Stimulated activated naive CD4-positive, alpha-beta T cell treated with Interleukin-2 at 50 U/mL for 16 hours (primary cell): ENCODE measurements at places on chromosomes 2 and 18.

DNA sequence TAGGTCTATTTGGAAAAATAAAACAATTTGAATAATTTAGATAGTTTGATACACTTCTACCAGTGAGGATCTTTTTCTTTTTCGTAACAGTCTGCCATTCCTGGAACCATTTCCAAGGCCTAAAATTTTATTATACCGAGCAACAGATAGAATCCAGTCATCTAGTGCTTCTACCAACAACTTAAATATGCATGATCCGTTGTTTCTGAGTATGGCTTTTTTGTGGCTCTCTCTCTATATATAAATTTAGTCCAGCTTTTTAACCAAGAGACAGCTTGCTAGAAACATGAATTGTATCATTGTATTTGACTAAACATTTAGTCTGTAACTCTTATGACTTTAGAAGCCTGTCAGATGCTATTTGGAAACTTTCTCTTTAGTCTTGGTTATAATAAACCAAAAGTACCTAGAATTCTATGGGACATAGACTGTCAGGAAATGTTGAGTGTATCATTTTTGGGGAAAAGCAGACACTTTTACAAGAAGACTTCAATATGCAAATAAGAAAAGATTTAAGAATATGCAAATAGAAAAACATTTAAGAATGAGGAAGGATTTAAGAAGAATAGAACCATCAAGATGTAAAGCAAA is 161.4 kb downstream of the ZEB2 start:
- DNase-seq = no peak

GRCh38 chr2:65595630-65596029 is 163.2 kb upstream of the SPRED2 start:
- DNase-seq = no peak

GRCh38 chr2:27903649-27904404 is 13.3 kb downstream of the BABAM2 start:
- DNase-seq = no peak

GRCh38 chr2:191434072-191434471 is 188.9 kb downstream of the MYO1B start:
- DNase-seq = no peak

DNA sequence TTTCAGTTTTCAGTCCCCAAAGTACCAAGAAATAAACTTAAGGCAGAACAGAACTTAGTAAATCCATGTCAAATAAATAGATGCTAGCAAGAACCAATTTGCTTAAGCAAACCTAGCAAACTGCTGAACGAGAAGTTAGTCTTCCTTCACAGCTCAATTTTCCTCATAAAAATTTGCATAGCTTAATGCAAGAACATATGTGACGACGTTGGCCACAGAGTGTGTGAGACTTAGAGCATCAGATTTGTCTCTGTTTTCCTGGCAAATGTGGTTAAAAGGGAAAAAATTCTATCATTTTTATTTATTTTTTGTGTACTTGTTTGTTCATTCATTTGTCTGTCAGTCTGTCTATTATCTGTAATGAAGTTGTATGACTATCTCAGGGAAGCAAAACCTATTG is 485.7 kb downstream of the THSD7B start:
- DNase-seq = no peak

GRCh38 chr2:45944074-45944473 is 292.6 kb downstream of the PRKCE start:
- no peak for DNase-seq

DNA sequence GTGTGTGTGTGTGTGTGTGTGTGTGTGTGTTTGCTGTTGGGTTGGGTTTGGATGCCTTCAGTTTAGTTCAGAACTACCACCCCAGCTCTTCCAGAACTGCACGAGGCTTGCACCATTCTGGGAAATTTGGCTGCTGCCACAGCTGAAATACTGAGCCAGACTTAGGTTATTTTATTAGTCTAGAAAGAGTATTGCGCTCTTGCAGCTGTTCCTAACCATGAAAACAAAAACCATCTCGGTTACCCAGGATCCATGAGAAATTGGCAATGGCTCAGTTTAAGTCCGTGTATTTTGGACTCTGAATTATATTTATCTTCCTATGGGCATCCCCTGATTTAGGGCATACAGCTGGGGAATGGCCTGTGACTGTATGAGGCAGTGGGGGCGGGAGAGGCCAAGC is 83.2 kb downstream of the TANC1 start:
- no peak for DNase-seq

GRCh38 chr2:39584283-39584965 is 81.3 kb upstream of the TMEM178A start:
- no peak for DNase-seq

DNA sequence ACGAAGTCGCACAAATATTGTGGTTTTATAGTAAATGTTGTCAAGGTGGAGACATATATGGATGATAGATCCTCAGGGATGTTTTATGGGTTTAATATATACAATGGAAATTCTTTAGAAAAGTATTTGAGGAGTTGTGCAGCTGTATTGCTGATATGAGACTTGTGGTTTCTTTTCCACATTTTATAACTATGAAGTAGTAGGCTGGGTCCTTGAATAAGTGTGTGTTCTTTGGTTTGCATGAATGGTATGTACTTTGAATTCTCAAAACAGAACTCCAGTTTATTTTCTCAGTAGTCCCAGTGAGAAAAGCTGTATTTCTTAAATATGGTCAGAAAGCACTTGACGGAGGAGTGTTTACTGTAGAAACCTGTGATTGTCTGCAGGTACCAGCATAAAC is 42.4 kb downstream of the PLCL1 start:
- no peak for DNase-seq

GRCh38 chr2:119225926-119226325 is 2.3 kb downstream of the STEAP3 start:
- no peak for DNase-seq

DNA sequence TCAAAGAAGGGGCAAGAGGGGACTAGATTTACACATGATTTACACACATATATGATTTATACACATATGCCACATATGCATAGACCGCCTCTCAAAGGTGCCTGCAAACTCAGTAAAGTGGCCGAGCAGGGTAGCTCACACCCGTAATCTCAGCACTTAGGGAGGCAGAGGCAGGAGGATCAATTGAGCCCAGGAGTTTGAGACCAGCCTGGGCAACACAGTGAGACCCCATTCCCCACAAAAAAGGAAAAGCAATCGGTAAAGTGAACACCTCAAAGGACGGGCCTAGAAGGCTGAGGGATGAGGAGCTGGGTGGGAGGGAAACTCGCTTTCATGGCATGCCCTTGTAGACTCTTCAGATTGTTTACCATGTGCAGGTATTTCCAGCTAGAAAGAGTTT is 5.1 kb downstream of the ANKRD39 start:
- DNase-seq = no peak

GRCh38 chr2:65722028-65722778 is 289.8 kb upstream of the SPRED2 start:
- no peak for DNase-seq

- DNase-seq = no peak
These were observed 261.9 kb downstream of the TCF4 start for GRCh38 chr18:55326134-55326533.

DNA sequence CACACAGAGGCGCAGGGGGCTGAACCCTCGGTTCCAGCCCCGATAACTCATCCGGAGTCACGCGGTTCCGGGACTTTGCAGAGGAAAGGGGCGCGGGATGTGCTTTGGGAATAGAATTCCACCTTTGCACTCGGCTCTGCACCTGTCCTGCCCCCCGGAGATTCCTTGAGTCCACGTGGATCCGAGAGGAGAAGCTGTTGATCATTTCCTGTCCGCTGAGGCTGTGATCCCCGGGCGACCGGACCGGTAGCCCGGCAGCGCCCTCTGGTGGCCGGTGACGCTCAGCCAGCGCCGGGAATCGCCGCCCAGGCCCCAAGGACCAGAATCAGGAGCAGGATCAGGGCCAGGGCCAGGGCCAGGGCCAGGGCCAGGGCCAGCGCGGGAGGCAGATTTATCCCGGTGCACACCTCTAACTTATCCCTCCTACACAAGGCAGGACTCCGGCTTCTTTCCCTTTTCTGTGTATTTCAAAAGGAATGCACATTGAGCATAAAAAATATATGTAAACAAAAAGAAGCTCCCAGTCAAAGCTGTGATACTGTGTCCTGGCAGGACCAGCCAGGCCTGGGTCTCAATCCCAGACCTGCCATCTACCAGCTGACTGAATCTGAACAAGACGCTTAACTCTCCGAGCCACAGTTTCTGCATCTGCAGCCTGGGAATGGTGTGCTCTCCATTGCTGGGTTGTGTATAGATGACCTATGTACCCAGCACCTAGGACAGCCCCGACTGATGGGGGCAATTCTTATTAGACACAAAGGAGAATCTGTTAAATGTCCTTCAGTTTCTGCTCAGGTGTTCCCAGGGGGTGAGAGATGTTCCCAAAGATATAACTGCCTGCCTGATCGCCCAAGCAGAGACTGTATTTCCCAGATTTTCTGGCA is 8.5 kb upstream of the SPATA3 start:
- peak; percentile 59 for DNase-seq

- peak; percentile 66 for DNase-seq
These were observed 46.9 kb downstream of the DNMT3A start for GRCh38 chr2:25294573-25295462.

- no peak for DNase-seq
These were observed 464.4 kb downstream of the PTPRM start for GRCh38 chr18:8031496-8031895.

- DNase-seq = no peak
These were observed 381.6 kb upstream of the TRIB2 start for GRCh38 chr2:12335131-12335530.

GRCh38 chr2:97713296-97714083 is at the start of gene ZAP70:
Gene ZAP70 (plus strand): TSS chr2:97713576. CDS start chr2:97724037, 10,461 bp downstream.
- peak; percentile 50 for DNase-seq

DNA sequence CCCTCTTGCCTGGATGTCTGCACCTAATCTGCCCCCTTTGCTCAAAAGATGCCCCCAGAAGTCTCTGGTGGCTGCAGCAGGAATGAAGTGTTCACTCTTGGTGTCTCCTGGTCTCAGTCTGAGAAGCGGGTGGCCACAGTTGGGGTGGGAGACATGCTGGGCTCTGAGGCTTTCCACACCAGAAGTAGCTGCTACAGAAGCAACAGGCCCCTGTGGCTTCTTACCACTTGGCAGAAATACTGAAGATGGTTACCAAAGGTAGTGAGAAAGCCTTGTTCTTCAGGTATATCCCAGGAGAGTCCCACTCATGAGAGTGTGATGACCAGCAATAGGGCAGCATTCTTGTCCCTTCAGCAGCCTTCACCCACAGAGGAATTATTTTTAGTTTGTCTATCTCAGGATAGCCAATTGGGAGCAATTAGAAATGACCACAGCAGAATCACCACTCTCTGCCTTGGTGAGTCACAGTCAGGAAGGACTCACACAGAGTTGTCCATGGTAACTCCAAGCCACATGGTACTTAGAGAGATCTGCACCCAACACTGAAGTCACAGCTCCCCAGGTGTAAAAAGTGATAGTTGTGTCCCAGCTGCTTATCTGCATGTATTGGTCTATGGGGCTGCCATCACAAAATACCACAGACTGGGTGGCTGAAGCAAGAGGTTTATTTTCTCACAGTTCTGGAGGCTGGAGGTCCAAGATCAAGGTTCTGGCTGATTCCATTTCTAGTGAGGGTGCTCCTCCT is 169.8 kb upstream of the ID2 start:
- no peak for DNase-seq

DNA sequence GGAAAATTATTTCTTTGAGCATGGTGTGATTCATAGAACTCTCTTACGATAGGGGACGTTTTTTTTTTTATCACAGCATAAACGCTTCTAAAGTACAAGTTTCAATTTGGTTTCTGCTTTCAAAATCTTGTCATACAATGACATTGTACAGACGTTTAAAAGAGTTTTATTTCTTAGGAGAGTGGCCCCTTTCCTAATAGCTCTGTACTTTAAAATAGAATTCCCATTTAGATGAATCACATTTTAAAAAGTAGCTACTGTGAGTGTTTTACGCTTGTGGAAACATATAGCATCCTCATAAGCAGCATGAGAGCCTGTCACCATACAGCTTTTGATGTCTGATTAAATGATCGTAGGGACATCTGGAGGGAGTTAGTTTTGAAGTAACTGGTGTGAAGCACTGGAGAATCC is 510.9 kb downstream of the PARD3B start:
- DNase-seq = no peak

DNA sequence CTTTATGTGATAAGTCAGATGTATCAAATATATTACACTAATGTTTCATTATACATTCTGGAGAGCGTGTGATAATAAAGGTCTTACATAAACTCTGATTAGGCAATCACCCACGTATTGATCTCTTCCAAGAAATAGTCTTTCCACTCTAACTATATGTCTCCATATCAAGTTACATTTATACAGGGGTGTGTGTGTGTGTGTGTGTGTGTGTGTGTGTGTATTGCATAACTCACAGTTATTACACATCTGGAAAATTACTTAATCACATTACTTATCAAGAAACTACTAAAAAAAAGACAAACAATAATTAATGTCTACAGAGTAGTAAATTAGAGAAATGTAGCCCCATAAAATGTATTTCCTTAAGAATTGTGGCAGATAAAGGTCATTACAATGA is 339.8 kb downstream of the CDH19 start:
- DNase-seq = no peak

DNA sequence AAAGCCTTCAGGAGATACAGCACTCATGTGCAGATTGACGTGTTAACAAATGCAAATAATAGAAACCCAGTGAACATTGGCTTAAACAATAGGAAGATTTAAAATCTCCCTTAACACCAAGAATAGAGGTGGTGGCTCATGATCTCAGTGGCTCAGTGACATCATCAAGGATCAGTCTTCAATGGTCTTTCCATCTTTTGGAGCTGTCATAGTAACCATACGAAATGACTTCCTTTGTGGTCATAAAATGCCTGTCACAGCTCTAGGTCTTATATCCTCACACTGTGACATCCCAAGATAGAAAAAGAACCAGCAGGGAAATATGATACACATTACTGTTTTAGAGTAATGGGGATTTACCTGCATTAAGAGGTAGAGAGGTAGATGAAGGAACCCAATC is 59.6 kb upstream of the ACKR3 start:
- DNase-seq = no peak

DNA sequence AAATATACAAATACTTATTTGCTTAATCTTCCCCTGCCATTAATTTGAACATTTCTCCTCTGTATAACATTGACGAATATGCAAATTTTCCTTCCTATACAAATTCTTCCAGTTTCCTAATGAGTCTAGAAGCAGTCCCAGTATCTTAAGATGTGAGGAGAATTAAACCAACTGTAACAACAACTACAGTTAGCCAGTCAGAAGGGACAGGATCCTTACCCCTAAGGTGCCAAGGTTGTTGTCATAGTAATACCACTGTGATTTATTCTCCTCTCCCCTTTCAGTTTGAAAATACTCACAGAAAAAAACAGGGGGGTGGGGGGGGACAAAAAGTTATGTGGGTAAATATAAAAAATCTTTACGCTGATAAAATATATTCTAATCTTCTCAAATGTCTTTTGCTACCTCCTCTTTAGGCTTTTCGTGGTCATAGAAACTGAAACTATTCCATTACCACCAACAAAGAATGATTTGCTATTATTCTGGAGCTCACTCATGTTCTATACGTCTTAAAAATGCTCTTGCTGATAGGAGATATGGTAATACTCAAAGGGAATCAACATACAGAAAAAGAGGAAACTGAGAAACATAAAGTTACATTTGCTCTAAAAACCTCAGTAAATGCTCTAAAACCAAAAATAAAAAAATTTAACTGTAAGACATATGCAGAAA is 107.6 kb downstream of the MEMO1 start:
- DNase-seq = no peak

- DNase-seq = no peak
These were observed 1443.9 kb downstream of the SUCLG1 start for GRCh38 chr2:83015035-83015715.
